T-cell (primary cell): ENCODE measurements at places on chromosomes 13 and 19.

GRCh38 chr19:47210689-47211316 lies 20.2 kb downstream of the BBC3 start:
- peak; percentile 80 for DNase-seq

GRCh38 chr13:70960841-70961443 lies 852.7 kb upstream of the KLHL1 start:
- DNase-seq, result no peak

- no peak for DNase-seq
Observed at GRCh38 chr13:45932676-45933075, 81.1 kb upstream of the SIAH3 start.

- DNase-seq, result no peak
Observed at GRCh38 chr13:96417939-96418685, 328.2 kb downstream of the HS6ST3 start.

- no peak for DNase-seq
Observed at GRCh38 chr19:33110137-33110910, 21.6 kb upstream of the WDR88 start.
